Tibial artery (tissue), 4 donors: ENCODE measurements at places on chromosomes 2 and 18.

DNA sequence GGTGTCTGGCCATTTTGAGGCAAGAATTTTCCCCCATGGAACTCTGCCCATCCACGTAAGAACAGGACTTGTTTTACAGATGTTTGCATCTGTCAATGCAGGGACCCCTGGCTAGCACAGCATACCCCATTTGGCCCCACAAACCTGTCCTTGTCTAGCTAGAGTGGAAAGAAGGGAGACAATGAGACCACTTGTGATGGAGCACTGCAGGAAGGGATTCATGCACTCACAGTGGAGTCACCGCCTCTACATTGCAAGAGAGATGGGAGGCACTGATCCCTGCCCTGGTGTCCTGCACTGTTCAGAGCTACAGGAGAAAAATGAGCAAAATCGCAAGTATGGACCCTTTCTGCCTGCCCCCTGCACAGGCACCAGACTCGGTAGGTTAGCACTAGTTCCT lies 32.5 kb downstream of the NPAS2 start:
- DNase-seq: no peak

DNA sequence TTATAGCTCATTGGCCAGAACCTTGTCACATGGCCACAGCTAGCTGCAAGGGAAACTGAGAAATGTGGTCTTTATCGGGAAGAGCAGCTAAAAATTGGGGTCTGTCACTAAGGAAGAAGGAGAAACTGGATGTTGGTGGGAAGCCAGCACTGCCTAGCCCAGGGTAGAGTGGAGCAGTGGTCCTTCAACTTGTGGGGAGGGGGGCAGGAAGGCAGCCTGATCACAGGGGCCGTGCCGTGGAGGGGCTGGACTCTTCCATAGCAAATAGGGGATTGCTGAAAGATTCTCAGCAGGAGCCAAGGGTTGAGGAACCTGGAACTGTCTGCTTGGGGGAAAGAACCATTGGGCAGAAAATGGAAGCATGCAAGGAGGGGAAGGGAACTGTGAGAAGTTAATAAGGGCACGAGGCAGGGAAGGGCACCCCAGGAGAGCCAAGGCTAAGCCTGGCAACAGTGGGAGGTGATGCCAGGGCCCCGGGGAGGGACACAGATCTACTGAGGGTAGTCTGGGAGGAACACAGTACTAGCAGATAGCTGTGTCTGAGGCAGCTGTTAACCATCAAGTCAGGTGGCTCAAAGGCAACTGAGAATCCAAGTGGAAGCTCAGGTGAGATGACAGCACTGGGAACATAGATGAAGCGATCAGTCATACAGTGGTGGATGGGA lies 5.9 kb upstream of the NEURL3 start:
- DNase-seq: no peak

GRCh38 chr2:240593703-240594451 lies 7.3 kb downstream of the CAPN10 start:
- DNase-seq: peak; percentile 63

DNA sequence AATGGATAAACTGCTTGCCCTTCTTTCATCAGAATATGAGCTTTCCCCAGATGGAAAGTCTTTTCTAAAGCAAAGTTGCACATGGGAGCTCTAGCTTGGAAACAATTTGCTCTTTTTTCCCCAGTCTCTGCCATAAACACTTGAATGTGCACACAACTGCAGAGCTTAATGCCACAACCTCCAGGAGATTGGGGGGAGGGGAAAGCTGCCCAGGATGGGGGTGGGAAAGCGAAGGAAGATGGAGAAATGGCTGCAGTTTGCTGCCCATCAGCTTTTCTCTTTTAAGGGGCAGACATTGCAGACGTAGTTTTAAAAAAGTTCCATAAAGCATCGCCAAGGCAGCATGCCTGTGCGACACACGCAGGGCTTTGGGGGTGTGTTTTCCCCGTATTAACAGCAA lies 1.5 kb downstream of the ACKR3 start:
- no peak for DNase-seq

DNA sequence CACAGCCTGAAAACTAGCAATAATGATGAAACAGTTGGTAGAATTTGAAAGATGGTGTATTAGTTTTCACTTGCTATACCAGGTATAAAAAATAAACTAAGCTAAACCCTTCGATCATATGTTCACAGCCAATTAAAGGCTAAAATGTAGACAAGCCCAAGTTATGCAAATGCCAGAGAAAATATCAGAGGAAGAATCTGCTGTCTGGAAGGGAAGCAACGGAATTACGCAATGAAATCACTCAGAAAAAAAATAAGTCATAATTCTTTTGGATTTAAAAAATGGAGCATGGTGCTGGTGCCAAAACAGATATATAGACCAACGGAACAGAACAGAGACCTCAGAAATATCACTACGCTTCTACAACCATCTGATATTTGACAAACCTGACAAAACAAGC lies 108.3 kb downstream of the ARL4C start:
- no peak for DNase-seq
